Calu3 (cell line): ENCODE measurements at places on chromosomes 16 and 17.

GRCh38 chr16:71479420-71479819 is 9.7 kb downstream of the ZNF19 start:
- DNase-seq = peak; percentile 45

- peak; percentile 97 for DNase-seq
These were observed 26.3 kb downstream of the ARHGAP23 start for GRCh38 chr17:38454532-38454931.

- DNase-seq = no peak
These were observed 33.4 kb upstream of the MMD start for GRCh38 chr17:55454906-55455474.

- DNase-seq = no peak
These were observed 45.4 kb downstream of the KCNJ16 start for GRCh38 chr17:70120425-70120824.

DNA sequence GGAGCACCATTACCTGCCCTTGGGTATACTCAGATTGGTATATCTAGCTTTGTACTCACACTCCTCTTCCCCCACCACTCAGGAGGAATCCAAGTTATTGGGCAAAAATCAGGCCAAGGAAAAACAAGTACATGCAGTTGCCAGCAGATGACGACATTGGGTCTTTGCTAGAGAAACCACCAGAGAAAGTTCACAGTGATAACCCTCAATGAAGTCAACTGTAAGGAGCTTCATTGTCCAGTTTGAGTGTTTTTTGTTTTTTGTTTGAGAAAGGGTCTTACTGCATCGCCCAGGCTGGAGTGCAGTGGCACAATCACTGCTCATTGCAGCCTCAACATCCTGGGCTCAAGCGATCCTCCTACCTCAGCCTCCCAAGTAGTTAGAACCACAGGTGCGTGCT is 34.6 kb upstream of the TOX3 start:
- peak; percentile 36 for DNase-seq

DNA sequence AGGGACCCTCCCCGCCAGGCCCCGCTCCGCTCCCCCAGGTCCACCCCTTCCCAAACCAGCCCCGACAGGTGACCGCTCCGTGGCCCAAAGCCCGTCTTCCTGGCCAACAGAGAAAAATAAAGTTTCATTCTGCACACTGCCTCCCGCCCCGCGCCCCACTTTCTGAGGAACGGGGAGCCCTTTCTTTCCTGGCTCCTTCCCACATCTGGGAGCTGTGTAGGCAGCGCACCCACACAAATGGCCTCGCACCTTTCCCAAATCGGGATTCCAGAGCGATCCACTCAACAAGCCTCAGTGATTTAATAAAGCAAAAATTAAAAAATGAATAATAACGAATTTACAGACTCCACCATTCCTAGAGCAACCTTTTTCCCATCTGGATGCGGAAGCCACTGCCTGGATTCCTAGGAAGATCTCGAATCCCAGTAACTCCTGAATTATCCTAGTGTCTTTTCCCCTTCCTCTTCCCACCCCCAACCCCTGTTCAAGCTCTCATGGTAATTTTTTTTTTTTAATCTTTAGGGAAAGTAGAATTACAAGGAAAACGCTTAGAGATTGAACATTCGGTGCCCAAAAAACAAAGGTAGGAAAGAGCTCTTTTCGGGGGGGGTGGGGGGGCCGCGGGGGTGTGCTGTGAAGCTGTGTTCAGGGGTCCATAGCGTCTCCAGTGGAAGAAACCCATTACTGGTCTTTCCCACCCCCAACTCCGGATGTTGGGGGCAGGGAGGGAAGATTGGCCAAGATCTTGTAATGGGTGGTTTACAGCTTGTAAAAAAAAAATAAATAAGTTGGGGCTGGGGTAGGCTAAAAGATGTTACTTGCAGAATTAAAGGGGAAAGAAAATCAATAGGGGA is 1.6 kb downstream of the IGF2BP1 start:
- DNase-seq = no peak

DNA sequence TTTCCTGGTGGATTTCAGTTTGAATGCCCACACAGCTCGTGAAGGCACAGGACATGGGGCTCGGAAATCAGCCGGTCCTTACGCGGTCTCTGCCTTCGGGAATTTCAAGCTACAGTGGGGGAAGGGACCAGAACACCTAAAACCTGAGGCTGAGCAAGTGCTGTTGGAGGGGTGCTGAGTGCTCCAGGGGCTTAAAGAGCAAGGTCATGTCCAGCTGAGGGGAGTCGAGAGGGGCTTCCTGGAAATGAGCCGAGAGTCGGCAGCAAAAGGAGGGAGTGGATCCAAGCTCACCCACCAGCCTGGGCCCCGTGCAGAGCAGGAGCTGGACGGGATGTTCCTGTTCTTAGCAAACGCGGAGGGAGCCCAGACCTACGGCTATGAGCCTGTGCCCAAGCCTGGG is 73.2 kb upstream of the RPL38 start:
- no peak for DNase-seq

DNA sequence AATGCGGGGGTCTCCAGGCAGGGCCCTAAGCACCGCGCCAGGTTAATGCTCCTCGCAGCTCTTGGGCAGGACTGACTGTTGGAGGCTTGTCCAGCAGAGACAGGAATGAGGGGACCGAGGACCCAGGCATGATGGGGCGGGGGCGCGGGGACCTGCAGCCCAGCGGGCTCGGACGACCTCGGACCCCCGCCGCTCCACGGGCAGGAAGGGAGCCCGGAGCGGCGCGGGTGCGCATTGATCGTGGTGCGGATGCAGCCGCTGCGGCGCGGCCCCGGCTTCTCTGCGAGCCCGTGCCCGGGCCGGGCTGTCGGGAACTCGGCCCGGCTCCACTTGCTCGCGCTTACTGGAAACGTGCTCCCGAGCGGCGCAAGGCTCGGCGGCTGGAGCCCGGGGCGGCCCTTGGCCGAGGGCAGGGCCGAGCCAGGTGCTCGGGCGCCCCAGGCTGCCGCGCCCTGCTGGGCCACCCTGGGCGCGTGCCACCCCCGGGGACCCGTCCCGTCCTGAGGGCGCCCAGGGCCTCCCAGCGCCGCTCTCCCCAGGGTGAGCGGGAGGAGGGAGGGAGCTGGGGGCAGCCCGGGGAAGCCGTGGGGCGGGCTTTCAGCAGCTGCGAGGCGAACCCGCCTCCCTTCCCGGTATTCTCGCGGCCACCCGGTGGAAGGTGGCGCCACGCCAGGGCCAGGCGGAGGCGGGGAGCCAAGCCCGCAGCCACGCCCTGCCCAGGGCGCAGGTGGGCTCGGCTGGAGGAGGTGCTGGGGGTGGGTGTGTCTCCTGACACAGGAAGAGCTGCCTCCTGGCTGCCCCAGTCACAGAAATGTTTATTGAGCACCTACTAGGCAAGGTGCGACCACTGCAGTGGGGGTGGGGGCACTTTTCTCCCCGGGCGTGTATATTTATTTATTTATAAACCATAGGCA is 45.9 kb downstream of the SOCS3 start:
- DNase-seq = peak; percentile 98

GRCh38 chr17:73872816-73873215 is 228.6 kb upstream of the SDK2 start:
- no peak for DNase-seq

GRCh38 chr17:41976142-41976768 is 9.7 kb downstream of the CNP start:
- DNase-seq = no peak

GRCh38 chr16:14522671-14523070 is 107.4 kb downstream of the PARN start:
- DNase-seq = no peak

- DNase-seq = no peak
These were observed 403.4 kb downstream of the GRIN2A start for GRCh38 chr16:9778849-9779248.

DNA sequence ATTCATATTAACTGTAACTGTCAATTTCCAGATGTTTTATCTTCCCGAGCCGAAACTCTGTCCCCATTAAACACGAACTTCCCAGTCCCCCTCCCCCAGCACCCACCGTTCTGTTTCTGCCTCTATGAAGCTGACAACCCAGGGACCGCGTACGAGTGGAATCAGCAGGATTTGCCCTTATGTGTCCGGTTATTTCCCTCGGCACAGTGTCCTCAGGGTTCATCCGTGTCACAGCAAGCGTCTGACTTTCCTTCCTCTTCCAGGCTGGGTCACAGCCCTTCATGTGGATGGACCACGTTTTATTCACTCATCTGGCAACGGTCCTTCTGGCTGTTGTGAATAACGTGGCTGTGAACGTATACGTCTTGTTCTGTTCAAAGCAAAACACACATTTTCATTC is 31.3 kb downstream of the METRNL start:
- no peak for DNase-seq

DNA sequence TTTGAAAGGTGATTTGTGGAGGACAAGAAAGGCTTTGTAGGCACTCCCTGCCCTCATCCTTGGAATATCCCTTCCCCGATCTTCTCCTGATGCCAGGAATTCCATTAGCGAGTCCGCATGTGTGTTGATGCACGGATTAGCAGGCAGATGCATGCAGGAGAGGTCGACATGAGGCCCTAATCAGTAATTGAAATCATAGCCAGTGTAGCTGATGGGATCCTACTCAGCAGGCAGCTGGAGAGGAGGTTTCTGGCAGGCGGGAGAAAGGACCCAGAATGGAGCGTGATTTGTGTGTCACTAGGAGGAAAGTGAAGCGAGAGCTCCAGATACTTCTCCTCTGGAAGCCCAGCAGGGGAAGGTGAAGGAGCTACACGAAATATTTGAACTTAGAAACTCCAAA is 196.3 kb upstream of the CDH11 start:
- no peak for DNase-seq

- DNase-seq = peak; percentile 18
These were observed 30.4 kb downstream of the CFDP1 start for GRCh38 chr16:75402821-75403475.

GRCh38 chr16:86806181-86806837 is 228.0 kb downstream of the FOXL1 start:
- DNase-seq = no peak

DNA sequence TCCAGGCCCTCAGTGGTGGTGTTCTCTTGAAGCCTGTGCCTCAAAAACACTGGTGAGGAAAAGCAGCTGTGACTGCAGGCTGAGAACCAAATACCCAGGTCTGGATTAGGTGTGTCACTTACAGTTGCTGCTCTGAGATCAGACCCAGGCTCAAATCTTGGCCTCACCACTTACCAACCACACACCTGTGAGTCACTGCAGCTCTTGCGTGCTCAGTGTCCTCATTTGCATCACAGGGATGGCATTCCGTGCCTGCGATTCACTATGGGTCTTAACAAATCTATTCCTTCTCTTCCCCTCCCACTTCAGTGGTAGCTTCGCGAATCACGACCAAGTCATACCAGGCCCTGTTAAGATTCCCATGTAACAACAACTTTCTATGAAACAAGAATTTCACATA is 233.4 kb upstream of the HSBP1 start:
- DNase-seq = no peak

- DNase-seq = no peak
These were observed 9.2 kb upstream of the ALDOC start for GRCh38 chr17:28585851-28586250.

DNA sequence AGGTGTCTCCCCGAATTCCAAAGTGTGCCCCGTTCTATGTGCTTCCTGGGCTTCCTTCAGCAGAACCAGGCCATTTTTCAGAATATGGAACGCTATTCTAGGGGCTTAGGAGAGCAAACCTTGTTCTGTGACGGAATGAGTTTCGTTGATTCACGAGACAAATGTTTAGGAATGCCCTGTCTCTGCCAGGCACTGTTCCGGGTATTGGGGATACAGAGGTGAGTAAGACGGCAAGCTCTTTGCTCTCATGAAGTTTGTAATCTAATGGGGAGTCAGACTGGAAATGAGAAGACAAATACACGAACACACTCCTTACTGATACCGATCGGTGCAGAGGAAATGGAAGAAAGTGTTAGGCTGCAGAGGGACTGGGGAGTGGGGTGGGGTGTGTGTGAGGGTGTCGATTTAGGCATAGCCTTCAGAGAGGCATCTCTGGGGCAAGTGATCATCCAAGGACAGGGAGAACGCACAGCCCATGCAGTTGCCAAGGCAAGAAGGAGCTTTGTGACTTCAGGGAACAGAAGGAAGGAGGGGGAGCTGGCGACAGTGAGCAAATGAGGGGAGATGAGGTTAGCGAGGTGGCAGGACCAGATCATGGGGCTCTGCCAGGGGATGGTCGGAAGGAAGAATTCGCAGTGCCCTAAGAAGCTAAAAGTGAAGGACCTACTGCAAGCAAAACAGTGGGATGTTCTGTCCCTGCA is 189.6 kb downstream of the MSI2 start:
- DNase-seq = no peak

DNA sequence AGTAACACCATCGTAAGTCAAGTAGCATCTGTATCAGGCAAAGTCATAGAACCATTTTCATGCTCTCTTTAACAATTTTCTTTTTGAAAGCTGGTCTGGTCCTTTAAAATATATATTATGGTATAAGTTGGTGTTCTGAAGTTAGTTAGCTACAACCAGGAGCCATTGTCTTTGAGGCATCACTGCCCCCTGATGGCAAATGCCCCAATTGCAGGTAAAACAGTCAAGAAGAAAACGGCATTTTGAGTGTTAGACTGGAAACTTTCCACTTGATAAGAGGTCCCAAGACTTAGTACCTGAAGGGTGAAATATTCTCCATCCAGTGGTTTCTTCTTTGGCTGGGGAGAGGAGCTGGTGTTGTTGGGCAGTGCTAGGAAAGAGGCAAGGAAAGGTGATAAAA is 14.1 kb downstream of the TP53 start:
- DNase-seq = peak; percentile 12

DNA sequence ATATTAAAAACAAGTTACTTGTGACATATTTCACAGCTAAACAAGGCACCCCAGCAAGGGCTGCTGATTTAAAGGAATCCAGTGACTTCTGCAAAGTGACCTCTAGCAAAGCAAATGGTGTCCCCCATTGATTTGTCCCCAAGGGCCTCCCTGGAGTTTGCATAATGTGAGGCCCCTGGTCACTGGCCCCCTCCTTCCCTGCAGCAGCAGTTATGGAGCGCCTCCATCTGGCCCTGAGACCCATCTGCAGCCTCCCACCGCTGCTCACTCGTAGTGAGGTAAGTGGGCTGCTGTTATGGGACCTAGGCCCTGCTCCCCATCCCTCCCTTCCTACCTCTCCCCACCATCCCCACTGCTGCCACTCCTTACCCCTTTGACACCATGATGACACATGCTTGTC is 19.6 kb upstream of the EEF2K start:
- DNase-seq = no peak

DNA sequence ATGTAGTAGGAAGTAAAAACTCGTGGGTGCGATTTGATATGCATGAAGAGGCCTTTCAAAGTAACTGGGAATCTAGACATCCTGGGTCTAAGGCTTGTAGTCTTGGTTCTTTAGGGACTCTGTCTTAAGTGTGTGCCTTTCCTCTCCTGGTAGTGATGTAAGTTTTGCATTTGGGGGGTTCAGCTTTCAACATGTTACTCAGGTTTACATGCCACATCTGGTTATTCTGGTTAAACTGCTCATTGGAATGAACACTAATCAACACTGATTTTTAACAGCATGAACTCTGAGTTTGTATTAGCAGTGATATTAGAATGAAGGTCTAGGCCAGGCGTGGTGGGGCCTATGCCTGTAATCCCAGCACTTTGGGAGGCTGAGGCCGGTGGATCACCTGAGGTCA is 15.1 kb downstream of the PGS1 start:
- DNase-seq = no peak

- DNase-seq = no peak
These were observed 94.6 kb downstream of the EMP2 start for GRCh38 chr16:10485698-10486382.
